ENCODE measurements at places on chromosomes 3 and 15.

GRCh38 chr3:190401963-190402362, 14.0 kb downstream of the CLDN16 start:
- no peak for DNase-seq

DNA sequence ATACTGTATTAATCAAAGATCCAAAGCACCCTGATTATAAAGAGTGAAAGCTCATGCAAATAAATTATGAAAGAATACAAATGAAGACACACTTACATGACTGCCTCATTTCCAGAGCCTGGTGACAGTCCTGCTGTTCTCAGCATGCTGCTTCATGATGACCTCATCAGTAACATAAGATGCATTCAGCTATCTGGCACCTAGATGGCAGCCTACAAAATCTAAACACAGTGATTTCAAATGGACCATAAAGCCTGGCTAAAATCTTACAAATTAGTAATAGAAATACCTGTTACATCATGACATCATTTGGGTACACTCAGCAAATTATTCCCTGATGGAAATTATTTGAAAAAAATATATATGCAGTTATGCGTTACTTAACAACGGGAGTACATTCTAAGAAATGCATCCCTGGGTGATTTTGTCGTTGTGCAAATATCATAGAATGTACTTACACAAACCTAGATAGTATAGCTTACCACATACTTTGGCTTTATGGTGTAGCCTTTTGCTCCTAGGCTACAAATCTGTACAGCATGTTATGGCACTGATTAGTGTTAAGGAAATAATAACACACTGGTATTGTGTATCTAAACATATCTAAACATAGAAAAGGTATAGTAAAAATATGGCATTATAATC, 207.2 kb downstream of the EPHA3 start:
- no peak for DNase-seq

GRCh38 chr15:101803676-101804075, 367 bp downstream of the OR4F6 start:
- no peak for DNase-seq

DNA sequence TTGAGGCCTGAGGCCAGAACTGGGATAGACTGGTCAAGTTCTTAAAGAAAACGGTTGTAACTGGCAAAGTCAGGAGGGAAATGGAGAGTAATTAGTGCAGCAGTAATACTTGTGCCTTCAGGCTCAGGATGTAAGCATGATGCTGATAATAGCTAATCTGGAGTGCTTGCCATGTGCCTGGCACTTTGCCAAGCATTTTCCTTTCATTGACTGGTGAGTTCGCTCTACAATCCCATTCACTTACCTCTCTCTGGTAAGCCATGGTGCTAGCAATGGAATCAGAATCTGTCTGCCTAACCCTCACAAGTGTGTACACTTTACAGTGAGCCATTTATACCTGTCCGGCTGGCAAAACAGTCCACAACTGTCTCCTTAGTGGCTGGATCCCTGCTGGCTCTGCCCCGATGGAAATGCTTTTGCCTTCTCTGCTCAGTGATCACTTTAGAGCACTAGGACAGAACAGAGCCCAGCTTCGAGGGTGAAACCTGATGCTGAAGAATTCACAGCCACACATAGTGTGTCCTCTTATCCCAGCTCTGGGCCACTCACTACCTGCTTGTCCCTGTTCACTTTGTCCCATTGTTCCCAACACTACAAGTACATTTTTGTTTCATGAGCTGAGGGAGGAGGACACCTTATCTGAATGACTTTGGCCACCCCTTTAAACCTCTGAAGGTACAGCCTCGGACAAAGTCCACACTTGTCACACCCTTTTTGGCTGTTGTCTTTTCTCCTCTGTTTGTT, 10.3 kb downstream of the CHP1 start:
- no peak for DNase-seq

GRCh38 chr3:16102905-16103364, 71.5 kb upstream of the GALNT15 start:
- DNase-seq, result no peak

DNA sequence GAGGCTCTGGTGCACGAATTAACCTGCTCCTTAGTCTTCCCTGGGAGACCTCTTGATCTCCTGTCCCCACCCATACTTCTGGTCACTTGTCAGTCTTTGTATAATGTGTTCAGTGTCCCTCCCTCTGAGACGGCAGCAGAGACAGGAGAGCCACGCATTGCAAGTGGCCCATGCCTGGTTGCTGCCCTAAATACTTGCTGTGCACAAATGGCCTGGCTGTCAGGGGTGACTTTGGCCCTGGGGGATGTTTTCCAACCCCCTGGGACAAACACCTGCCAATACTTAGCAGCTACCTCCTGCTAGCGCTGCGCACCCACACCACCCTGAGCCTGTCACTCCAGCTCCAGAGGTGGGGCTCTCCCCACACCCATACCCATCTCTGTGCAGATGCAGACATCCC, 17.2 kb downstream of the KLF13 start:
- no peak for DNase-seq

DNA sequence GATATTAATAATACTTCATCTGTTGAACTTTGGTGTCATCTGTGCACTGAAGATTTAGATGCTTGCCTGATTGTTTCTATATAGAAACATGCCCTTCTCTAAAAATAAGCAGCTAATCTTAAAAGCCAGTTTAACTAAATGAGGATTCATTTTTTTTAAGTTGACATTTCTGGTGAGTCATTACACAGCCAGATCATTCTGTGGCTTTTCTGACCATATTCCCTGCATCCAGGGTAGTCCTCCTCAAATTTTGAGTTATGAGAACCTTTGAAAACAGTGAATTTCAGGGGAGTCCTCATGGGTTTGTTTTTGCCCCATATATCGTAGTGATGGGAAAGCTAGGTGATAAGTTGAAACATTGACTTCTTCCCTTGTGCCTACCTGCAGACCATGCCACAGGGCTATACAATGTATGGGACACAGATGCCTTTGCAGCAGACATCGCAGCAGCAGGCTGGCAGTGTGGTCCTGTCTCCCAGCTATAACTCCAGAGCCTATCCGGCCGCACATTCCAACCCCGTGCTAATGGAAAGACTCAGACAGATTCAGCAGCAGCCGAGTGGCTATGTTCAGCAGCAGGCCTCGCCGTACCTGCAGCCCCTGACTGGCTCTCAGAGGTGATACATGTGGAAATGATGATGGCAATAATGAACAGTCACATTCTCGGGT, 26.5 kb upstream of the P2RY12 start:
- no peak for DNase-seq

DNA sequence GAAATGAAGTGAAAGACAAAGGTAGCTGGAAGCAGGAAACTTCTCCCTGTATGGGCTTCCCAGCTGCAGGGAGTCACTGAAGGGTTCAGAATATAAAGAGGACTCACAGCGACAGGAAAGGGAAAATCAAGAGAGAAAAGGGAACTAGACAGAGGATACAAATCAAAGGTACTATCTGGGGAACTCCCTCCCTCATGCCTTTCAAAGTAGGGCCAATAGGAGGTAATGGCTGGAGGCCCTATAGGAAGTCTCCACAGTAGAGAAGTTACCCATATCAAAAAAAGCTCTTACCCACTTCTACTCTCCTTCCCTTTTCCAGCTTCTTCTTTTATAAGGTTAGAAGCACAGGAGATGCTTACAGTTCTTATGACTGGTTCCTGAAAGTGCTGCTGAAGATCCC, 43.5 kb downstream of the FMN1 start:
- DNase-seq, result no peak

DNA sequence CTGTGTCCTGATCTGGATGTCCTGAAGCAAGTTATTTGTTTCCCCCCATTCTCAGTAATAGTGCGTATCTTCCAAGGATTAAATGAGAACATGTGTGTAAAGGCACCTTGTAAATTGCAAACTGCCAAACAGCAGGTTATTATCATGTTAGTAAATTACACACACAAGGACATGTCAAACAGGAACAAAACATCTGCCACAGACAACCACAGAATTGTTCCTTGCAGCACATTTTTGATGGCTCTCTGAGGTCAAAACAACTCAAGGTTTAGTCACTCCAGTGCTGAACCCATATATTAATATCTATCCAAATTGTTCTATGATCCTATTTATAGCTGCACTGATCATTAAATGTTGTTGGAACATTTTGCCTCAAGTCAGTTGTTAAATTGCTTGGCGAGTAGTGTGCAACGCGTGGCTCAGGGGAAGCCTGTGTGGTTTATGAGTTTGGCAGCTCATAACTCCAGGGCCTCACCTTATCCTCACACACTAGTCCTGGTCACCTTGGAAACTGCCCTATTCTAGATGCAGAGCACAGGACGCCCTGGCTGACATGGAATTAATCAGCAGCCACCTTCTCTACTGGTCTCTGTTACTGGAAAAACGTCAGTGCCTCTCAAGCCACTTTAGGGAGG, 46.3 kb upstream of the CDV3 start:
- no peak for DNase-seq

DNA sequence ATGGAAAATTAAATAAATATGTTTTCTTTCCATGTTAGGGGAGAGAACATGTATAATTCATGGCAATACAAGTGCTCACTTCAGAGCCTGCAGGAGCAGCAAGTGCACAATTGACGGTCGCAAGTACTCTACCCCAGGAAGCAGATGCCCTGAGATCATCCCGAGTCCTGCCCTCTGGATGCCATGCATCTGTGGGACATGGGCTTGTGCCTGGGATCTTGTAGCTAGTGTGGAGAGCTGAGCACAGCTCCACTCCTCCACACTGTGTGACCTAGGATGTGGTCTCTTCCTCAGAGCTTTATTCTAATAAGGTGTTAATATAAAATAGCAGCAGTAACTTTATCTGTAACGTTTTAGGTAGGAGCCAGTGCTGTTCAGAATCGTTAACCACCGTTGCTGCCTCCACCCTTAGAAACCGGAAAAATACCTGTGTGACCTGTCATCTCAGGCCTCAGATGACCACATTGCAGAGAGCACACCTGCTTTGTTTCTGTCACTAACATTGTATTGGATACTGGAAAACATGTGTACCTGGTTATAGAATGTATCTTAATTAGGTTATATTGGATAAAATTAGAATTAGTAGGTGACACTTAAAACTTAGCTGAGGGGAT, 105.0 kb upstream of the GOLGA6L6 start:
- no peak for DNase-seq

DNA sequence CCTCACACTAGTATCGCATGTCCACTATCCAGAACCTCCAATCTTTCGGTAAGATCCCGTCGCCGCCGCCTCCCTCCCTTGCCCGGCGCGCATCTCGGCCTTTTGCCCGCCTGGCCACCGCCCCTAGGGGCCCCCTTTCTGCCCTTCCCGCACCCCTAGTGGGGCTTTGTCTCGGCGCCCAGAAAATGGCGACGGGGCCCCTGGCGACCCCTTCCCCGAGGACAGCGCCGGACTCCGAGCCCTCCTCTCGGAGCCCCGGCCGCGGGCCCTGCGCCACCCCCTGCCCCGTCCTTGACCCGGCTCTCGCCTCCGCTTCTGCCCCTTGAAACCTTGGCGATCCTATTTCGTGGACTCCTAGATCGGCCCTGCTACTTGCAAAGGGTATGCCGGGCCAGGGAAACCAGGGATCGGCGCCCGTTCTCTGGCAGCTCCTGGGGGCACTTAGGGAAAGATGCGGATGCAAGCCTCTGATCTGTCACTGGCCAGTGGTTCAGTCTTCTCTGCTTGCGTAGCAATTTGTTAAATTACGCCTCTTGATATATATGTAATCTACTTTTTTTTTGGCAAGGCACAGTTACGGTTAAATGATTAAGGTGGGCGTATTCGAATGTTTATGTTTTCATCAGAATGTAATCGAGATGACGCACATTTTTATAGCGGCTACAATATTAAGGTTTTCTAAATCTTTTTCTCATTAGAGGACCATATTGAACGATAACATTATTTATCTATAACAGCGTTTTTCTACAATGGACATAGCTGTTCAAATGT, 603 bp downstream of the EIF1B start:
- DNase-seq, result no peak

- DNase-seq, result peak; percentile 39
Measured at GRCh38 chr3:185152410-185153170, at the start of gene C3orf70. Gene C3orf70 (minus strand): TSS chr3:185153060. CDS start chr3:185152823, 237 bp downstream.

DNA sequence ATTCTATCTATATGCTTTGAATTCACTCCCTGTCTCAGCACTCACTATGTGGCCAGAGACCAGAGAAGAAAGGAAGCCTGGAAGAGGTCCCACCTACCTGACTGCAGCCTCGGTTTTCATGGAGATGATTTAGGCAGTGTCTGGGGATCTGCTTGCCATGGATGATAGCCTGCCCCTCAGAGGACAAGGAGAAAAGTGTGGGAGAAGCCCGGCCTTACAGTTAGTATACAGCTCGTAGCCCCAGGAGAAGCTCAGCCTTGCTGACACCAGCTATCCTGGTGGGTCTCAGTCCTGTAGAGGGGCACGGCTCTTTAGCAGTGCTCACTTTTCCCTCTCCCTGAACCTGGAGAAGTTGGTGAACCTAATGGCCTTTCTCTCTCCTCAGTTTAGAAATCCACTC, 25.9 kb upstream of the RTP4 start:
- no peak for DNase-seq

- DNase-seq, result no peak
Measured at GRCh38 chr3:116432795-116433194, 12.5 kb downstream of the LSAMP start.

DNA sequence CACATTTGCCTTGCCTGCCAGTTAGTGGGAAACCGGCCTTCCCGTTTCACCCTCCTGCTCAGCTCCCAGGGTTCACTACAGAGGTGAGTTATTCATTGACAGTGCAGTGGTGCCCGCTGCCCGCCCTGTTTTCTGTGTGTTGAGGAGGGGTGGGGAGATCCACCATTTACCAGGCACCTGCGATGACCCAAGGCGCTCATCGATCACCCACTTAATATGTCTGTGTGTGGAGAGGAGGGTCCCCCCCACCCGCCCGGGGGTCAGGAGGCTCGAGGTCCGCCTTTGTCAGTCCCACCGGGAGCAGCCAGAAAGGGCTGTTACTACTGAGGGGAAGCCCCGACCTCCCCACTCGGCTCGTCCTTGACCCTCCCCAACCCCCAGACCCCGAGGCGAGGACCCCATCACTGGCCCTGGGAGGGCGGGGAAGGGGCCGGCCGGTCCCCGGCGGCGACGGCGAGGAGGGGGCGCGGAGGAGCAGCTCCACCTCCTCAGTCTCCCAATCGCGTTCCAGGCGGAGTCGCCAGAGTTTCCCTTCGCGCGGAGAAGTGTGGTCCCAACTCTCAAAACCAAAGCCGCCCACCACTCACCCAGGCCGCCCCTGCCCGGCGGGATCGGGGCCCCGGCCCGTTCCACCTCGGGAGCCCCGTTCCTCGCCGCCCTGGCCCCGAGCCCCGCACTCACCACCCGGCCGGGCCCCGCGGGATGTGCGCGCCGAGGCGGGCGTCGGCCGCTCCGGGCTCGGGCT, 1.1 kb downstream of the PLXNB1 start:
- DNase-seq, result no peak

DNA sequence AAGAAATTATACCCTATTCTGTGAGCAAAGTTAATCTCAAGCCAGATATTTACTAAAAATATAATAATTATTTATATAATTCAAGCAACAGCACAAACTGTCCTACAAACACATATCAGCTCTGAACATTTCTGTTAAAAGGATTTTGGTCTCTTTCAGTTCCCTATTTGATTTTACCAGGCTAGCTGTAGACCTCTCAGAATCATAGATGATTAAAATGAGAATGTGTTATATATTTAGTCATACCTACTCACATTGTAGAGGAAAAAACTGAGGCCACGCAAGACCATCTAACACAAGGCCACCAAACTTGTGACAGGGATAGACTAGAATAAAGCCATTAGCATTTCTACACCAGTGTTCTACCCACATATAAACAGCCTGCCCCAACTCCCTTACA, 28.5 kb downstream of the ACKR4 start:
- no peak for DNase-seq

GRCh38 chr3:150746791-150747590, 16.0 kb downstream of the SIAH2 start:
- DNase-seq, result no peak

All from activated naive CD4-positive, alpha-beta T cell treated with anti-CD3 and anti-CD28 coated beads, Interleukin-2, amount 50 U/mL, for 72 hours (primary cell).